Skeletal muscle tissue (tissue), 5 donors: ENCODE measurements at places on chromosomes 13 and 19. TPM values are rescaled to one million over a fixed set of nuclear protein-coding genes. Genes with fewer than 3 reads are reported as not detected.

The RETN gene
- total RNA-seq = 3.7 TPM

The SMIM24 gene
- total RNA-seq = not detected

The CLC gene
- total RNA-seq = 5.7 TPM

The RNF113B gene
- not detected for total RNA-seq

The GMIP gene
- 3.7 TPM for total RNA-seq

The SIGLEC9 gene
- under 0.01 TPM for total RNA-seq

The SSC5D gene
- 17.7 TPM for total RNA-seq

The IPO5 gene
- 274 TPM for total RNA-seq

The SCAF1 gene
- total RNA-seq = 8.4 TPM

The NTN5 gene
- under 0.01 TPM for total RNA-seq

The BRME1 gene
- total RNA-seq = 1.6 TPM

The KRTDAP gene
- not detected for total RNA-seq

The CLEC17A gene
- 0.52 TPM for total RNA-seq

The ZNF324B gene
- total RNA-seq = 5.7 TPM

The USF2 gene
- total RNA-seq = 24.5 TPM

The TPTE2 gene
- not detected for total RNA-seq

The FOXO1 gene
- 15.1 TPM for total RNA-seq

The TTC9B gene
- not detected for total RNA-seq

The COMMD6 gene
- 28.2 TPM for total RNA-seq

The ZNF77 gene
- total RNA-seq = 8.4 TPM

The CBARP gene
- total RNA-seq = not detected

The KLK8 gene
- total RNA-seq = not detected
